Activated B cell treated with CpG ODN at 0.5 μM for 24 hours (primary cell): ENCODE measurements at places on chromosomes 1 and 21. TPM values are rescaled to one million over a fixed set of nuclear protein-coding genes. Genes with fewer than 3 reads are reported as not detected.
A peak's percentile ranks its signal among the peaks of the same experiment; 100 is the strongest.

Gene AMY1C
- total RNA-seq = not detected in 2 replicates

DNA sequence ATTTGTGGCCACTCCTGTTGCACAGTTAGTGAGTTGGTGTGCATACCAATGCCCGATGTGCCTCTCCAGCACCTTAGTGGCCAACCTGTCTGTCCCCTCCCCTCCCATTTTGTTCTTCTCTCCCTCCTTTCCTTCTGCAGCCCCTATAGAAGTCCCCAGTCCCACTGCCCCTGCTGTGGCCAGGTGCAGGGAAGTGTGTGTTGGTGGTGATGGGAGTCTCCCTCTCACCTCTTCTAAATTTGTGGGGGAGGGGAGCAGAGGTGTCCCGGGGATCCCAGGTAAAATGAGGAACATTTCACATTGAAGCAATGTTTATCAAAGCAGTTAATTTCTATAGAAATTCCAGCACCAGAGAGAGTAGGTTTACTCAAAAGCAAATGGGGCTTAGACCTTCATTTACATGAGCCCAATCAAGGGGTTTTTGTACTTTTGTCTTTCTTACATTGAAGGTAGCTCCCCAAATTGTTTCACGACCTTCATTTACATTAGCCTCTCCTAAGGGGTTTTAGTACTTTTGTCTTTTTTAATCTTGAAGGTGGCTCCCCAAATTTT, 3.0 kb upstream of the C1orf21 start:
- peaks cover 21% of the 10 kb centered on the region for H3K4me1 ChIP-seq
- H3K27me3 ChIP-seq = peaks cover 36% of the 10 kb centered on the region
- no peak overlapping the region for H3K27ac ChIP-seq
- no peak overlapping the region for H3K4me3 ChIP-seq
- H3K36me3 ChIP-seq = no peaks in the 10 kb centered on the region
- no peak for DNase-seq

DNA sequence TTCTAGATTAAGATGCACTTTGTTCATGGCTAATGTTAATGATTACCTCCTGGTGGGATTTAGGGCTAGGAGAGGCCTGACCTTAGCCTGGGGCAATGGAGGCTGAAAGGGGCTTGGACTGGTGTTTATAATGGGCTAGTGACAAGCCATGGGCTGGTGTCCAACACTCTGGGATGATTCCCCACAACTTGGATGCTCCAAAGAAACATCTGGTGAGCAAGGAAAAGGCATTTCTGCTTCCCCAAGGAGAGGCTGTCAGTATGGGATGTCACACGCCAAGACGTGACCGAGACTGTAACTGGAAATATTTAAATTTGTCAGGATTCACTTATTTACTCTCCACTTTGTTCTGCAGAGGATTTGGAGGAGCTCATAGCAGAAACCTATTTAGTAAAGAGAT, 45.2 kb downstream of the PTPRU start:
- DNase-seq = no peak
- H3K36me3 ChIP-seq = no peaks in the 10 kb centered on the region
- no peak overlapping the region for H3K4me3 ChIP-seq

Gene ZNF496
- 15.0 and 21.2 TPM in 2 replicates for total RNA-seq

DNA sequence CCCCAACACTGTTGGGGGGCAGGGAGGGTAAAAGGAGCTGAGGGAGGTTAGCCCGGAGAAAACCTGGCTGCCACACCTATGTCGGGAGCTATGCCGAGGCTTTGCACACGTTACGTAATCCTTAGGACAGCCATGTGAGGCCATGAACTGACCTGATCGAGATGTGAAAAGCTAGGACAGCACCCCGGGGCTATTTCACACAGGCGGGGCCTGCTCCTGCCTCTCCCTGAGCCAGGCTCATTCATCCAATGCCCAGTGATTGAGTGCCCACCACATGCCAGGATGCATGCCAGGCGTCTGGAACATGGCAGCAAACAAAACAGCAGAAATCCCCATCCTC, 30.2 kb downstream of the LDLRAP1 start:
- H3K4me1 ChIP-seq = peaks cover 2% of the 10 kb centered on the region
- H3K27me3 ChIP-seq = peaks cover 7% of the 10 kb centered on the region
- no peak for DNase-seq
- no peak overlapping the region for H3K27ac ChIP-seq
- H3K4me3 ChIP-seq = no peak overlapping the region

- peaks cover 9% of the 10 kb centered on the region for H3K4me1 ChIP-seq
- no peak overlapping the region for H3K27ac ChIP-seq
- no peak for DNase-seq
- no peaks in the 10 kb centered on the region for H3K36me3 ChIP-seq
- no peaks in the 10 kb centered on the region for H3K27me3 ChIP-seq
Measured at GRCh38 chr1:112798292-112798691, 83.2 kb upstream of the PPM1J start.

DNA sequence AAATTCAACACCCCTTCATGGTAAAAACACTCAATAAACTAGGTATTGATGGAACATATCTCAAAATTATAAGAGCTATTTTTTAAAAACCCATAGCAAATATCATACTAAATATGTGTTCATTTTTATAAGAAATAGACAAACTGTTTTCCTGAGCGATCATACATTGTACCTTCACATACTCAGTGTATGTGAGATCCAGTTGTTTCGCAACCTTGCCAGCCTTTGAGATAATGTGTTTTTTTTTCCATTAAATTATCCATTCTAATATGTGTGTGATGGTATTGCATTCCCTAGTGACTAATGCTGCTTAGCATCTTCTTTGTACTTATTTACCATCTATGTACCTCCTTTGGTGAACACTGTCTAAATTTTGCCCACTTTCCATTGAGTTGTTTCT, 47.1 kb downstream of the CFH start:
- H3K27ac ChIP-seq = no peak overlapping the region
- no peaks in the 10 kb centered on the region for H3K27me3 ChIP-seq
- no peak overlapping the region for H3K4me3 ChIP-seq
- no peak for DNase-seq
- no peaks in the 10 kb centered on the region for H3K4me1 ChIP-seq

DNA sequence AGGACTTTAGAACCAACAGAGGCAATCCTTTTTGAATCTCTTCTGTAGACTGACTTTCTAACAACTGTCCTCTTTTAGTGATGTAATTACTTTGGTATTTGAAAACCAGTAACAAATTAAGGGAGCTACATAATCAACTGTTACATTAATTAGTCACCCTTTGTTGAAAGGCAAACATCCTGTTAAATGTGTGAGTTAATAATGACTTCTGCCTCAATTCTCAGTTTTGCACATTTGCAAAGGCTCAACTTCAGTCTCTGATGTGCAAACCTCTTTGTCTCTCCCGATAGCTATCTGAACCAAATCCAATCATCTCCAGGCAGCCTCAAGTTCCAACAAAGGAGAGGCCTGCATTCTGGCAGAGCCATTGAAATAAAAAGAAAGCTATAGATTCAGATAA, 135.4 kb upstream of the C8B start:
- no peak overlapping the region for H3K27ac ChIP-seq
- peaks cover 4% of the 10 kb centered on the region for H3K27me3 ChIP-seq
- H3K36me3 ChIP-seq = no peaks in the 10 kb centered on the region
- no peak overlapping the region for H3K4me3 ChIP-seq
- H3K4me1 ChIP-seq = no peaks in the 10 kb centered on the region
- DNase-seq = no peak

DNA sequence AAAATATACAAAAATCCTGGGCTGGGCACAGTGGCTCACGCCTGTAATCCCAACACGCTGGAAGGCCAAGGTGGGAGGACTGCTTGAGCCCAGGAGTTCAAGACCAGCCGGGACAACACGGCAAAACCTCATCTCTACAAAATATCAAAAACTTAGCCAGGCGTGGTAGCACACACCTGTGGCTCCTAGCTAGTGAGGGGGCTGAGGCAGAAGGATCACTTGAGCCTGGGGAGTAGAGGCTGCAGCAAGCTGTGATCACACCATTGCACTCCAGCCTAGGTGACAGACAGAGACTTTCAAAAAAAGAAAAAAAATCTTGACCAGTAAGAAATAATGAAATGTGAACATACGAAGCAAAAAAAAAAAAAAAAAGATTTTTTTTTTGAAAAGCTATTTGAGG, 52.1 kb downstream of the ARID4B start:
- no peaks in the 10 kb centered on the region for H3K27me3 ChIP-seq
- DNase-seq = no peak
- H3K4me1 ChIP-seq = peaks cover 74% of the 10 kb centered on the region
- H3K4me3 ChIP-seq = no peak overlapping the region

DNA sequence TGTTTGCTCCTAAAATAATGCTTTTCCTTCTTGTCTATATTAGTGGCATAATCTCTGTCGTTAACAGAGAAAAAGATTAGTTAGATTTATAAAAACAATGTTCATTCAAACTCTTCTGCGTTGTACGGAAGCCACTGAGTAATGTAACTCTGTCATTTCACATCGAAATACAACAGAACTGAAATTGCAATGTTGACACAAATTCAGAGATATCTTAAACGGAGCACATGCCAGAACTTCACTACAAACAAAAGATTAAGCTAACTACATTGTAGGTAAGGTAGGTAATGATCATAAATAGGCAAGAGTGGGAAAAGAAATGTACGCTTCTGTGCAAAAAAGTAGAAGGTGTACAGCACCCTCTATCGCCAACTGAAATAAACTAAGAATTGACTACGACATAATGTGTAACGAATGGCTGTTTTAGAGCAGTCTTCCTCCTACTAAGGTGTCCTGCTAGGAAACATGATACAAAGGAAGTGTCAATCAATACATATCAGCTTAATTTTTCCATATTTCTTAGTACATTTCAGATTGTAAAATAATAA, 56.6 kb downstream of the PCNX2 start:
- peaks cover 5% of the 10 kb centered on the region for H3K36me3 ChIP-seq
- H3K27me3 ChIP-seq = no peaks in the 10 kb centered on the region
- no peak overlapping the region for H3K27ac ChIP-seq
- no peak for DNase-seq

Gene IFI44L
- total RNA-seq = 3.6 and 5.0 TPM in 2 replicates

GRCh38 chr1:44821240-44821715, 13.0 kb downstream of the BTBD19 start:
- DNase-seq = no peak
- peak overlapping the region; percentile 70 for H3K27ac ChIP-seq
- peaks cover 27% of the 10 kb centered on the region for H3K4me1 ChIP-seq
- H3K36me3 ChIP-seq = peaks cover 4% of the 10 kb centered on the region
- no peaks in the 10 kb centered on the region for H3K27me3 ChIP-seq

Gene C2CD2
- 6.7 TPM in 2 replicates for total RNA-seq

Gene PRR9
- total RNA-seq = not detected in 2 replicates

DNA sequence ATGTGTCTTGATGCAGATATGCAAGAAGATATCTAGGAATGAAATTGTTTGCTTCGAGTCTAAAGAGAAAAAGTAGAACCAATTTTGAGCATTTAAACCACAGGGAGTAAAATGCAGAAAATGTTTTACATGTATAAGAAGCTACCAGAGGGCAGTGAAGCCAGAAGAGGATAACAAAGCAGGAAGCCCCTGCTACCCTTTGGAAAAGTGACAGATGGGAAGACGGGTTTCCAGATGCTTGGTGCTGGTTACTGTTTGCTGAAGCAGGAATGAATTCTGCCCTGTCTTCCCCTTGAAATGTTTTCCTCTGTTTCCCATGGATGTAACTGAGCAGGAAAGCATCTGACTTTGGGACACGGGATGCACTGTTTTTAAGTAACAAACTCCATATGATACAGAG, 822.2 kb downstream of the MRPL39 start:
- H3K27ac ChIP-seq = no peak overlapping the region
- no peak for DNase-seq
- no peaks in the 10 kb centered on the region for H3K36me3 ChIP-seq

GRCh38 chr1:151508833-151509232, 2.4 kb upstream of the CGN start:
- no peak overlapping the region for H3K27ac ChIP-seq
- H3K4me1 ChIP-seq = peaks cover 19% of the 10 kb centered on the region
- DNase-seq = no peak
- H3K36me3 ChIP-seq = no peaks in the 10 kb centered on the region

Gene COL8A2
- 0.24 and 0.64 TPM in 2 replicates for total RNA-seq

- no peak overlapping the region for H3K27ac ChIP-seq
- H3K4me3 ChIP-seq = no peak overlapping the region
- peaks cover 2% of the 10 kb centered on the region for H3K4me1 ChIP-seq
- peaks cover 3% of the 10 kb centered on the region for H3K27me3 ChIP-seq
Measured at GRCh38 chr1:3566951-3567804, 44.1 kb downstream of the MEGF6 start.

DNA sequence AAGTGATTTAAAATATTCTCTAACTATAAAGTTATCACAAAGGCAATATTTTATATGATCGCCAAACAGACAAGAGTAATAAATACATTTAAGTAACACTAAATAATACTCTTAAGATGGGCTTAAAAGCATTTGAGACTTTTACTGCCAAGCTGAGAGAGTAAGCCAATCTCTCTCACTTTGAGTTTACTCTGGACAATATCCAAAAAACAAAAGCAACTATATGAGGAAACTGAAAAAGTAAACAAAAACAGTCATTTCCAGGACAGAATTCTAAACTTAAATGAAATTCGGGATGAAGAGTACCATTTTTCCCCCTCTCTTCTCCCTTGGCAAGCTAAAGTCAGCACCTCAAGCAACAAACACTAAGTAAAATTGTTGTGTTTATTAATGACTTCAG, 173.2 kb downstream of the COP1 start:
- no peaks in the 10 kb centered on the region for H3K27me3 ChIP-seq
- H3K4me1 ChIP-seq = no peaks in the 10 kb centered on the region
- peaks cover 64% of the 10 kb centered on the region for H3K36me3 ChIP-seq
- H3K4me3 ChIP-seq = no peak overlapping the region
- DNase-seq = no peak
- no peak overlapping the region for H3K27ac ChIP-seq

Gene ZNF678
- 15.4 and 20.3 TPM in 2 replicates for total RNA-seq

- no peaks in the 10 kb centered on the region for H3K27me3 ChIP-seq
- no peak for DNase-seq
- peaks cover 90% of the 10 kb centered on the region for H3K4me1 ChIP-seq
- H3K27ac ChIP-seq = peak overlapping the region; percentile 66
- peaks cover 85% of the 10 kb centered on the region for H3K36me3 ChIP-seq
Measured at GRCh38 chr1:175178056-175178455, 14.5 kb downstream of the KIAA0040 start.

DNA sequence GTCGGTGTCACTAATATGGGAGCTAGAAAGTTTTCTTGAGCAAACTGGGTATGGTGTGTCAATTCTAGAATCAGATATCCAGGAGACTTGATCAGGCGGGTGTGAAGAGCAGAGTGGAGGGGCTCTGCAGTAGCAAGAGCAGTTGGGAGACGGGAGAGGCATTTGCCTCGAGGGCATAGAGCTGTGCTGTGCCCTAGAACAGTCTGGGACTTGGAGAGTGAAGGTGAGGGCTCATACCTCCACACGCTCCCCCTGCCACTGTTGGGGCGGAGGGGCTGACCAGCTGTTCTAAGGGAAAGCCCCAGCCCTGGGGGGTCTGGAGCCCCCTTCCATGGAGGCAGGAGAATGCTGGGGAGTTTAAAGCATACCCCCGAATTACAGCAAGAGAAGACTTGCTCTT, 33.8 kb downstream of the SIM2 start:
- no peaks in the 10 kb centered on the region for H3K4me1 ChIP-seq
- no peak overlapping the region for H3K27ac ChIP-seq
- no peak overlapping the region for H3K4me3 ChIP-seq
- no peaks in the 10 kb centered on the region for H3K36me3 ChIP-seq
- no peak for DNase-seq

Gene TGFBR3
- total RNA-seq = 0.27 and 0.60 TPM in 2 replicates

- no peak for DNase-seq
- H3K27me3 ChIP-seq = no peaks in the 10 kb centered on the region
- H3K4me3 ChIP-seq = no peak overlapping the region
- H3K4me1 ChIP-seq = no peaks in the 10 kb centered on the region
Measured at GRCh38 chr1:180183426-180183825, 28.8 kb downstream of the QSOX1 start.

- H3K27ac ChIP-seq = no peak overlapping the region
- H3K27me3 ChIP-seq = no peaks in the 10 kb centered on the region
- peaks cover 15% of the 10 kb centered on the region for H3K36me3 ChIP-seq
- no peak for DNase-seq
Measured at GRCh38 chr1:59732214-59732955, 82.4 kb upstream of the HOOK1 start.
